ENCODE measurements at places on chromosomes 12 and 14. TPM values are rescaled to one million over a fixed set of nuclear protein-coding genes. Genes with fewer than 3 reads are reported as not detected.

NRXN3 gene
- total RNA-seq = not detected

DNA sequence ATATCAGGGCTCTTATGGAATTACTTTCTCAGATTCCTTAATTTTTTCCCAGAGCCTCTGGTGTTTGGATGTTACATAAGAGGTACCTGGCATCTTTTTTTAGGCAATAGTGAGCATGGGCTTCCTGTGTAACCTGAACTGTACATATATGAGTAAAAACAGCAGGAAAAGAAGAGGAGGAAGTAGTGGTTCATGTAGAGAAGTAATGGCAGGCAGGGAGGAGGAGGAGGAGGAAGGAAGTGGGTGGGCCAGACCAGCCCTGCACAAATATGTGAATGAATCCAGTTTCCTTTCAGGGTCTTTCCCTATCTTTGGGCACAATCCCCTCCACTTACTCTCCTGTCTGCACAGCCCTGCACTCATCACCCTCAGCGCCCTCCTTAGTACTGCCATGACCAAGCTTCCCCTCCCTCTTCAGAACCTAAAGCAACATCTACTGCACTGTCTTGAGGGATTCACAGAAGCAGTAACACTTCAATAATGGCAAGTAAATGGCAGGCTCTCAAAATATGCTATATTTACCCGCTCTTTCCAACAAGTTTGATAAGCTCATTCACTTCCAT lies 40.9 kb upstream of the GSG1 start:
- no peaks in the 10 kb centered on the region for H3K36me3 ChIP-seq
- peaks cover 23% of the 10 kb centered on the region for H3K4me1 ChIP-seq
- peak; percentile 12 for DNase-seq
- no peak overlapping the region for H3K4me3 ChIP-seq

- no peak overlapping the region for H3K27ac ChIP-seq
- no peak overlapping the region for H3K4me3 ChIP-seq
- H3K4me1 ChIP-seq = peaks cover 1% of the 10 kb centered on the region
- peaks cover 12% of the 10 kb centered on the region for H3K27me3 ChIP-seq
Measured at GRCh38 chr12:103547929-103548328, 39.1 kb upstream of the STAB2 start.

DNA sequence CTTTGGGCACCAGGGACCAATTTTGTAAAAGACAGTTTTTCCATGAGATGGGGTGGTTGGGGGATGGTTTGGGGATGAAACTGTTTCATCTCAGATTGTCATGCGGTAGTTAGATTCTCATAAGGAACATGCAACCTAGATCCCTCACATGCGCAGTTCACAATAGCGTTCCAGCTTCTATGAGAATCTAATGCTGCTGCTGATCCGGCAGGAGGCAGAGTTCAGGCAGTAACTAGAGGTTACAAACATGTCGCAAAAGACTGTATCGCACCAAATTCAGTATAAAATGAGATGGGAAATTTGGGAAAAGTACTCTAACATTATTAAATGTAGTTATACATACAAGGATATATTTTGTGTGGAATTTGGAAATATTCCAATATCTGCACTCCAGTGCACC lies 213.2 kb upstream of the LRFN5 start:
- no peak overlapping the region for H3K27ac ChIP-seq
- no peak overlapping the region for H3K4me3 ChIP-seq
- no peaks in the 10 kb centered on the region for H3K27me3 ChIP-seq
- no peaks in the 10 kb centered on the region for H3K4me1 ChIP-seq
- H3K36me3 ChIP-seq = no peaks in the 10 kb centered on the region
- DNase-seq = no peak

DNA sequence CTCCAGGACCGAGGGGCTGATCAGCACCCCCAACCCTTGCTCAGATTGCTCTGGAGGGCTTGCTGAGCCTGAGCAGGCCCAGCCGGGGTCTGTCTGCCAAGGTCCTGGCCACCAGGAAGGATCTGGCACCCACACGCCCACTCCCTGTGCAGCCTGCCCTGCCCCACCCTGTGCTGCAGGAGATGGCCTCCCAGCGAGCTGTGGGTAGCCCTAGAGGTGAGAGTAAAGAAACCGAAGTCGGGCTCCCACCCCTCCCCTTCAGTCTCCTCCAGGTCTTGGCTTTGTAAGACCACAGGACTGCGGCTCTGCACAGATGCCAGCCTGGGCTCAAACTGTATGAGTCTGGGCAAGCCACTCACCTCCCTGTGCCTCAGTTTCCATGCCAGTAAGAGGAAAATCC lies 307.8 kb downstream of the BCL11B start:
- no peaks in the 10 kb centered on the region for H3K36me3 ChIP-seq
- H3K4me3 ChIP-seq = no peak overlapping the region
- no peak for DNase-seq

GRCh38 chr14:50970886-50971781 lies 26.9 kb upstream of the PYGL start:
- DNase-seq = no peak
- no peak overlapping the region for H3K27ac ChIP-seq
- peaks cover 7% of the 10 kb centered on the region for H3K27me3 ChIP-seq
- H3K4me1 ChIP-seq = no peaks in the 10 kb centered on the region

DNA sequence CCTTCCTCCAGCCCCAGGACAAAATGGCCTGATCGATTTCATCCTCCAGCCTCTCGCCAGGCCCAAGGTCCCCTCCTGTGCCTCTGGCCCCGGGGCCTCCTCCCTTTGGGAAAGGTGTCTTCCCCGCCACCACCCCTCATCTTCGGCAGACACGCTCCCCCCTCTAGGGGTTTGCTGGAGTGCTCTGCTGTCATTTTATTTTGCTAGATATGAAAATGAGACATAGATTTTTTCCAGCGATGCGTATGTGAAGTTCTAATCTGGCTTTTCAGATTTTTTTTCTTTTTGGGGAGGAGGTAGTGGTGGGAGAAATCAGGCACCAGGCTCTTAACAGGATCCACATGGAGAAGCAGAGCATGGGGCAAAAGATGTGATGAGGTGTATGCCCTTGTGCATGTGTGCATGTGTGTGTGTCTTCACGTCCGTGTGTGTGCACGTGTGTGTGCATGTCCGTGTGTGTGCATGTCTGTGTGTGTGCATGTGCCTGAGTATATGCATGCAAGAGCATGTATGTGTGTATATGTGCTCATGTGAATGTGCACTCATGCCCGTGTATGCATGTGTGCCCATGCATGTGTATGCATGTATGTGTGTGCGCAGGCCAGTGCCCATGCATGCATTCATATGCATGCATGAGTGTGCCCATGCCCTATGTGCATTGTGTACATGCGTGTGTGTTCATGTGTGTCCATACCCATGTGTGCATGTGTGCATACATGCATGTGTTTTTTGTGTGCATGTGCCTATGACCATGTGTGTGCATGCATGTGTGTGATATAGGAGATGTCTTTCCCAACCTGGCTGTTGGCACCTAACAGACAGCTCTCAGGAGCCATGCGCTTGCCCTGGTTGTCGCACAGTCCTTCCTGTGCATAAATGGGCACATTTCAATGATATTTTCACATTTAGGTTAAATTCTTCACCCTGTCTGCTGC lies 203.0 kb downstream of the RBM19 start:
- DNase-seq = no peak
- H3K4me1 ChIP-seq = no peaks in the 10 kb centered on the region
- H3K27me3 ChIP-seq = peaks cover 2% of the 10 kb centered on the region
- H3K36me3 ChIP-seq = no peaks in the 10 kb centered on the region
- H3K27ac ChIP-seq = no peak overlapping the region

GRCh38 chr12:5780536-5780935 lies 164.5 kb downstream of the ANO2 start:
- no peak overlapping the region for H3K4me3 ChIP-seq
- H3K27ac ChIP-seq = no peak overlapping the region
- peaks cover 2% of the 10 kb centered on the region for H3K27me3 ChIP-seq
- no peak for DNase-seq
- no peaks in the 10 kb centered on the region for H3K36me3 ChIP-seq

DNA sequence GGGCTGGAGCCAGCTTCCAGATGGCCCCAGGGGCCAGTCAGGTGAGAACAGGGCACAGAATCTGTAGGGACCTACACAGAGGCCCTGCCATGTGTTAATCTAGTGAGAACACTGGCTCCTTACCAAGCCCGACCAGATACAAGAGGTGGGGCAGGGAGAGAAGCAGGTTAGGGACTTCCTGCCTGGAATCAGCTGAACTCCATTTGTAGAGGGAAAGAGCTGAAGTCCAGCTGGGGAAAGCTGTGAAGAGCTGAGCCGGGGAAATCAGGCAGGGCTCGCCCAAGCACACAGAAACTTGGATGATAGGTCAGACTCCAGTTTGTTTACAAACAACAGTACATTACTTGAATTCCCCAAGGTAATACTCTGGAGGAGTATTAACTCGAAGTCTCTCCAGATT lies 46.7 kb downstream of the PTGER2 start:
- peaks cover 16% of the 10 kb centered on the region for H3K4me1 ChIP-seq
- H3K27ac ChIP-seq = no peak overlapping the region
- H3K36me3 ChIP-seq = peaks cover 6% of the 10 kb centered on the region
- peaks cover 9% of the 10 kb centered on the region for H3K27me3 ChIP-seq

Data from activated CD4-positive, alpha-beta T cell treated with anti-CD3 and anti-CD28 coated beads, Interleukin-2, amount 10 ng/mL, durations not matched to agents 7 days and 5 days (primary cell).